Heart right ventricle (tissue), 16 donors: ENCODE measurements at places on chromosomes 6 and 20.

DNA sequence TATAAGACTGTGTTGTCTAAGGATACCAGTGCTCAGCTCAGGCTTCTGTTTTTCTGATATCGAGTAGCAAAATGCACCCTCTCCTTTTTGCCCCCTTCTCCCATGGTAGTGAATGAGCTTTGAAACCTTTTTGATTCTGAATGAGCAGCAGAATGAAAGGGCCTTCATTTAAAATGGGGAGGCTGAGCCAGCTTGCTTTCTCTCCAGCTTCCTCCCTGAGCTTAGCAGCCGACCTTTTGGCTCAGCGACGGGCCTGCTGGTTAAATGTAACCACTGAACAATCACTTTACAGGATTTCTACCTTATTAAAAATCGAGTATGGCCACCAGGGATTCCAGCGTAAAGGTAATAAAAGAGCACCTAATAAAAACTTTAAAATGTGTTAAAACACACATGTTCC, 133.7 kb upstream of the SPACA1 start:
- no peaks in the 10 kb centered on the region for H3K36me3 ChIP-seq
- H3K4me1 ChIP-seq: no peaks in the 10 kb centered on the region
- peaks cover 19% of the 10 kb centered on the region for H3K27me3 ChIP-seq
- no peak overlapping the region for H3K4me3 ChIP-seq
- H3K27ac ChIP-seq: no peak overlapping the region

- H3K4me1 ChIP-seq: no peaks in the 10 kb centered on the region
- no peak overlapping the region for H3K4me3 ChIP-seq
- H3K27me3 ChIP-seq: peaks cover 20% of the 10 kb centered on the region
- DNase-seq: no peak
- H3K27ac ChIP-seq: no peak overlapping the region
These were observed 81.7 kb upstream of the FOXP4 start for GRCh38 chr6:41464481-41464880.

- DNase-seq: no peak
- no peaks in the 10 kb centered on the region for H3K36me3 ChIP-seq
- H3K27me3 ChIP-seq: no peaks in the 10 kb centered on the region
- H3K4me3 ChIP-seq: no peak overlapping the region
These were observed 6.7 kb downstream of the TTLL2 start for GRCh38 chr6:167331565-167331964.

GRCh38 chr20:55067158-55067825, 591.9 kb downstream of the DOK5 start:
- no peaks in the 10 kb centered on the region for H3K4me1 ChIP-seq
- H3K27me3 ChIP-seq: no peaks in the 10 kb centered on the region
- H3K27ac ChIP-seq: no peak overlapping the region
- DNase-seq: no peak
- no peaks in the 10 kb centered on the region for H3K36me3 ChIP-seq
- no peak overlapping the region for H3K4me3 ChIP-seq

GRCh38 chr6:56370561-56371211, 123.3 kb upstream of the COL21A1 start:
- H3K27me3 ChIP-seq: no peaks in the 10 kb centered on the region
- DNase-seq: peak; percentile 74
- H3K36me3 ChIP-seq: no peaks in the 10 kb centered on the region
- peak overlapping the region; percentile 78 for H3K27ac ChIP-seq
- H3K4me1 ChIP-seq: peaks cover 83% of the 10 kb centered on the region

DNA sequence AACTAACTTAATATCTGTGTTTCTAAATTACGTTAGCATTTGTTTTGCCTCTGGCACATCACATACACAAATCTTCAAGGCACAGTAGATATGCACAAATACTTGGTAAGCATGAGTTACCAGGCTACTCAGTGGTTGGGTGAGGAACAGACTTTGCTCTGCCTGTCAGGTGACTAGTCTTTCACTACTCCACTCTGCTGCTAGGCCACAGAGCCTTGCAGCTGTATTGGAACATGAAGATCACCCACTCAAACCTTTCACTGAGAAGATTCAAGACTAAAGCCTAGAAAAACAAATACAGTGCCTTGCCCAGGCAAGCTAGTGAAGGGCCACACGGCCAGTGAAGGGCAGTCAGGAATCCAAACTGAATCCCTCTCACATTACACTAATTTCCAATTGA, 47.0 kb downstream of the DTNBP1 start:
- no peak for DNase-seq
- no peak overlapping the region for H3K4me3 ChIP-seq
- H3K27me3 ChIP-seq: no peaks in the 10 kb centered on the region
- H3K4me1 ChIP-seq: peaks cover 11% of the 10 kb centered on the region

GRCh38 chr6:81304466-81304865, 448.0 kb downstream of the TENT5A start:
- DNase-seq: no peak
- H3K36me3 ChIP-seq: no peaks in the 10 kb centered on the region
- no peaks in the 10 kb centered on the region for H3K27me3 ChIP-seq
- H3K27ac ChIP-seq: no peak overlapping the region
- no peaks in the 10 kb centered on the region for H3K4me1 ChIP-seq
- H3K4me3 ChIP-seq: no peak overlapping the region

DNA sequence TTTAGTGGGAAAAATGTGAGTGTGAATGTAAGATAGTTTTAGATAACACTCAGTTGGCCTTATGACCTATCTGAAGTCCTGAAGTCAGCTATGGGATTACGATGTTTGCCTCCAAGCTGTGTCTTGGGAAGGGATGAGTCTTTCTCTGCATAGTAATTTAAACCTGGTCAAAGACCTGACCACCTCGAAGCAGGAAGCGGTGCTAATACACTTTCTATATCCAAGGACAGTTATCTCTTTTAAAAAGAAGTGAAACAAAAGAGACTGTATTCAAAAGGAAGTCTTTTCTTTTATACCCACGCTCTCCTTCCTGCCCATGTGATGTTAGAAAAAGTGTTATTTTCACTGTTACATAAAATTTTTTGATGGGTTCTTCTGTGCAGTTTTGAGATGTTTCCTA, 94.9 kb downstream of the JARID2 start:
- no peak overlapping the region for H3K4me3 ChIP-seq
- H3K36me3 ChIP-seq: no peaks in the 10 kb centered on the region
- H3K27ac ChIP-seq: no peak overlapping the region
- no peaks in the 10 kb centered on the region for H3K27me3 ChIP-seq
- DNase-seq: no peak

DNA sequence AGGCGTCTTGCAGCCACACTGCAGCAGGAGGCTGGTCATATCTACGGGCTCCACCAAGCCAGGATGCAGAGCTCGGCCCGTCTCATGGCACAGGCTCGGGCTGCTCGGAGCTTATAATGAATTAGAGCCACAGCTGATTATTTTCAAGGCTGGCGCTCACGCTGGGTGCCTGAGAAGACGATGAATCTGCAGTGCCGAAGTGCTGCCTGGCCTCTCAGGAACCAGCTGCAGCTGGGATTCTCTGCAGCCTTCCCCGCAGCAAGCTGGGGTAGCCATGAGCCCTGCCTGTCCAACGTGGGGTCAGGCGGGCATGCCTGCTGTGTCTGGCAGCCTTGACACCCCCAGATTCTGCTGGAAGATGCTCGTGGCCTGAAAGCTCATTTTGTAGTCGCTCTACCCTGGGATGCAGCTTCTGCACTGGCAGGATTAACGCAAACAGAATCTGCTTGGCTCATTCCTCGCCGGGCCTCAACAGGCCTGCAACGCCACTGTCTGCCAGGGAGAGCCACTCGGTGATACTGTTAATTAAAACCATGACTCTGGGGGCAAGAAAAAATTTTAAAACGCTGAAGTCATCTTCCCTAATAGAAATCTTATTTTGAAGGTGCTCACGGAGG, 104.3 kb downstream of the CDH26 start:
- H3K4me1 ChIP-seq: peaks cover 47% of the 10 kb centered on the region
- no peaks in the 10 kb centered on the region for H3K36me3 ChIP-seq
- no peak for DNase-seq
- H3K27me3 ChIP-seq: no peaks in the 10 kb centered on the region

GRCh38 chr20:51108638-51109363, 85.9 kb upstream of the KCNG1 start:
- no peaks in the 10 kb centered on the region for H3K36me3 ChIP-seq
- peaks cover 15% of the 10 kb centered on the region for H3K27me3 ChIP-seq
- H3K27ac ChIP-seq: no peak overlapping the region
- H3K4me1 ChIP-seq: no peaks in the 10 kb centered on the region

DNA sequence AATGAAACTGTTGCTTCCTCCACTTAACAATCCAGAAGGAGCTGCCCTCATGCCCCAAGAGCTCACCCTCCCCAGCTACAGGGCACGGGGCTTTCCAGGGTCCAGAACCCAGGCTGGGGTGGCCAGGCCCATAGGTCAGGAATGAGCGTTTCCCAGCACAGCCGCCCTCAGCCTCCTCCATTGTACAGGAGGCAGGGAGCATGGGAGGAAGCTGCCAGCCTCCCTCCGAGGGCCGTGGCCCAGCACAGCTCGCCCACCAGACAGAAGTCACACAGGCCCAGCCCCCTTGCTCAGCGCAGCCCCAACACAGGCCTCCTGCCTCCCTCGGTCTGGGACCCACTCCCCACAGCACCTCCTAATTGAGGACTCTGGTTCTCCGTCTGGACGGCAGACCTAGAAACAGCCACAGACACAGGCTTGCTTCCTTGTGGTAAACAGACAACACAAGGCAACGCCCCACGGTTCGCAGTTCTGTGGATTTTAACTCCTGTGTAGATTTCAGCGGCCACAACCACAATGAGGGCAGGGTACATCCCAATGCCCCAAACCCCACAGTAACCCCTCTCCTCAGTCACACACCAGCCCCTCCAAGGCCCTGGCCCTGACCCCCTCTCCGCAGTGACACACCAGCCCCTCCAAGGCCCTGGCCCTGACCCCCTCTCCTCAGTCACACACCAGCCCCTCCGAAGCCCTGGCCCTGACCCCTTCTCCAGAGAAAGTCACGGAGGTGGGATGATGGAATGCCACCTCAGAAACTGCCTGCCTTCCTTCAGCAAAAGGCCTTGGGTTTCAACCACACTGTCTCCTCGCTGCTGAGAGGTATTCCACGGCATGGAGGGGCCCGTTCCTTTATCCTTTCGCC, 173.5 kb downstream of the DLL1 start:
- no peaks in the 10 kb centered on the region for H3K4me1 ChIP-seq
- H3K36me3 ChIP-seq: no peaks in the 10 kb centered on the region
- H3K27ac ChIP-seq: no peak overlapping the region
- DNase-seq: no peak
- H3K4me3 ChIP-seq: no peak overlapping the region

DNA sequence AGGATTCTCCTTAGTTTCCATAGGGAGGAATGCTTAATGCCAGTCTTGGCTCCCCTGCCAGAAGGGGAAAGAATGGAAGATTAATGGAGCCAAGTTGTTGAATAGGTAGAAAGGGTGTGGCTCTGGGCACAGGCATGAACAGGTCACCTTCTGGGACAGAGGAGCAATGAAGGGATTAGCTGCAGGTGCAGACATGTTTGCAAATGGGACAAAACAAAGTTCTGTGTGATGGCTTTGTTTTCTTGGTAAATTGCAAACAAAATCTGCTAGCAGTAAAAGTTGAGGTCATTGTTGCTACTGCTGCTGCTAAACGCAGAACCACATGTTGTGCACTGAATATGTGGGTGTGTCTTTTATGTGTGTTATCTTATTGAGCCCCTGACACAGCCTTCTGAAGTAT, 93.3 kb downstream of the PERP start:
- no peaks in the 10 kb centered on the region for H3K27me3 ChIP-seq
- H3K36me3 ChIP-seq: no peaks in the 10 kb centered on the region
- no peak for DNase-seq
- no peak overlapping the region for H3K27ac ChIP-seq

DNA sequence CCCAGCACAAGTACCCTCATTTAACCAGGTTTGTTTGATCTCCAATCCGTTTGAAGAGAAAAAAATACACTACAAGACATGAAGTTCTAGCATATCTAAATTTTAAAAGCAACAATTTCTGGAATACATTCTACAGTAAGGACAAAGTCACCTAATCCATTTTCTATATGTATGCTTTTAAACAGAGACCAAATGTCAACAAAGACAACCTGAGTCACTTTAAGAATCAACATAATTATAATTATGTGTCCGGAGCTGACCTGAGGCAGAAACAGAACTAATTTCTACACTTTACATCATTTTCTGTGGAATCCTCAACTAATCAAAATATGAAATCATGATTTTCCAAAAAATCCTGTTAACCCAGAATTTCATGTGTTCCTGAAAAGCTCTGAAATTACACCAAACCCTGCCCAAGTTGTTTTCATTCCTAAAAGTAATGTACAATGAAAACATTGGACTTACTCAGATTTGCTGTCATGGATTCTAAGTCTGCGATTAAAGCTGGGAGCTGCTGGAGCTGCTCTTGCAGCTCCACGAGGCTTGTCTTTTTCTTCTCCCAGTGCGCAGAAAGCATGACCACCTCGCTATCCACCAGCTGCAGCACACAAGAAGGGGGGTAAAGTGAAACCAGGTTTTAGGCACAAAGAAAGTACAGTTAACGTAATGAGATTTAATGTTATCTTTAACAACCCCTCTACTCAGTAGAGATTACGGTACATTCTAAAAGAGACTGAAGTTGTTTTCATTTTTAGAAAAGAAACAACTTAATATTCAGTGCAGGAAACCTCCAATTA, 35.8 kb downstream of the DTNBP1 start:
- no peak overlapping the region for H3K4me3 ChIP-seq
- peaks cover 13% of the 10 kb centered on the region for H3K4me1 ChIP-seq
- H3K27ac ChIP-seq: no peak overlapping the region
- no peaks in the 10 kb centered on the region for H3K27me3 ChIP-seq
- no peak for DNase-seq

GRCh38 chr20:25246182-25246999, 1.5 kb upstream of the PYGB start:
- H3K27ac ChIP-seq: peak overlapping the region; percentile 97
- no peaks in the 10 kb centered on the region for H3K27me3 ChIP-seq
- peaks cover 20% of the 10 kb centered on the region for H3K4me1 ChIP-seq
- peak overlapping the region; percentile 76 for H3K4me3 ChIP-seq
- no peaks in the 10 kb centered on the region for H3K36me3 ChIP-seq
- DNase-seq: no peak
